ENCODE measurements at places on chromosomes 1 and 21.

- DNase-seq = no peak
These were observed 315.0 kb upstream of the VAMP3 start for GRCh38 chr1:7455796-7456721.

GRCh38 chr21:39348040-39348354, 891 bp downstream of the HMGN1 start:
- DNase-seq = no peak

GRCh38 chr1:86848654-86849053, 65.3 kb downstream of the SELENOF start:
- no peak for DNase-seq

DNA sequence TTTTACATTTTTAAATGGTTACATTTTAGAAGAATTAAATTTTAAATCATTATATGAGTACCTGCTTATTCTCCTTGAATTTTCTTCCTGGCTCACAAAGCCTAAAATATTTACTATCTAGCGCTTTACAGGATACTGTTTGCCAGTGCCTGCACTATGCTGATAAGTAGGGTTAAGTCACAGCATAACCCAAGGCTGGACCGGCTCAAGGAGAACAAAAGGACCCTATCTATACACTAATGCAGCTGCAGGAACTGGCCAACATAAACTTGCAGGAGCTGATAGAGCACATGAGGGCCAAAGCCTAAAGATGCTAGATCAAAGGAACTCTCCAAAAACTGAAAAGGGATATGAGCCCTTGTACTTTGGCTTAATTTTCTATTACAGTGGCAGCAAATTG, 1086.9 kb upstream of the TMPRSS15 start:
- no peak for DNase-seq
